ENCODE measurements at places on chromosomes 3 and 15.
A peak's percentile ranks its signal among the peaks of the same experiment; 100 is the strongest.

DNA sequence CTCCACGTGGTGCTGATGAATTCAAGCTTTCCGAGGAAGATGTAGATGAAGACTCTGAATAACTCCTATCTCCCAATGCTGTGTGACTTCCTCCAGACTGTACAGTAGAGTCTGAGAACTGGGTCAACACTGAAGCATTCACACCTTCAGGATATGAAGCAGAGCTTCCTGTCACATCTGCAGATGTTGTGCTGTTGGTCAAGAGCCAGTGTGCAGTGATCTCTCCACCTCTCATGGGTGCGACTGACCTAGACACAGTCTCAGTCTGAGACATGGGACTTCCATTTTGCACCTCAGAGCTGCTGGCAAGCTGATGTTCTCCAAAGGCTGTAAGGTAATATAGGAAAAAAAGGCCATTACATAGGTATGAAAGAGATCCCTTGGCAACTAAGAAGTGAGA is 36.5 kb downstream of the HEG1 start:
- no peak for DNase-seq

DNA sequence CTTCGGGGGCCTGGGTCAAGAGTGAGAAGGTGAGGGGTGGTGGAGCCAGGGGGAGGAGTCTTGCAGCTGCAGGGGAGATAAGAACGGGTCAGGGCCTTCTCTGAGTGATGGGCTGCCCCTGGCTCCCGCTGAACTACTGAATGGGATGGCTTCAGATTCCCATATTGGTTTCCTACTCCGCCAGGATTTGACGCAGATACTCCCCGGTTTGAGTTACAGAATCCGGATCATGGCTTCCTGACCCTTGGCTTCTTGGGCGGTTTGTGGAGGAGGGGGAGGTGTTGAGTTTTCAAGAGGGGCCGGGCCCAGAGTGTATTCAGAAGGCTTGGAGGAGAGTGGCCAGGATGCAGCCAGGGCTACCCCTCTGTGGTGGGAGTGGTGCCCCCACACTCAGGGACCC is 119.9 kb upstream of the ATP2B2 start:
- DNase-seq: no peak

DNA sequence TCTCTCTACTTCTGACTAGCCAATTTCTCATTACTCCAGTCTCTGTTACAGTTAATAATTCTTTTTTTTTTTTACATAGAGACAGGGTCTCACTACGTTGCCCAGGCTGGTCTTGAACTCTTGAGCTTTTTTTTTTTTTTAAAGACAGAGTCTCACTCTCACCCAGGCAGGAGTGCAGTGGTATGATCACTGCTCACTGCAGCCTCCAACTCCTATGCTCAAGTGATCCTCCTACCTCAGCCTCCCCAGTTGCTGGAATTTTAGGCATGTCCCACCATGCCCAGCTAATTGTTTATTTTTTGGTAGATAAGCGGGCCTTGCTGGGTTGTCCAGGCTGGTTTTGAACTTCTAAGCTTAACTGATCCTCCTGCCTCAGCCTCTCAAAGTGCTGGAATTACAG is 13.6 kb downstream of the IP6K1 start:
- DNase-seq: no peak

DNA sequence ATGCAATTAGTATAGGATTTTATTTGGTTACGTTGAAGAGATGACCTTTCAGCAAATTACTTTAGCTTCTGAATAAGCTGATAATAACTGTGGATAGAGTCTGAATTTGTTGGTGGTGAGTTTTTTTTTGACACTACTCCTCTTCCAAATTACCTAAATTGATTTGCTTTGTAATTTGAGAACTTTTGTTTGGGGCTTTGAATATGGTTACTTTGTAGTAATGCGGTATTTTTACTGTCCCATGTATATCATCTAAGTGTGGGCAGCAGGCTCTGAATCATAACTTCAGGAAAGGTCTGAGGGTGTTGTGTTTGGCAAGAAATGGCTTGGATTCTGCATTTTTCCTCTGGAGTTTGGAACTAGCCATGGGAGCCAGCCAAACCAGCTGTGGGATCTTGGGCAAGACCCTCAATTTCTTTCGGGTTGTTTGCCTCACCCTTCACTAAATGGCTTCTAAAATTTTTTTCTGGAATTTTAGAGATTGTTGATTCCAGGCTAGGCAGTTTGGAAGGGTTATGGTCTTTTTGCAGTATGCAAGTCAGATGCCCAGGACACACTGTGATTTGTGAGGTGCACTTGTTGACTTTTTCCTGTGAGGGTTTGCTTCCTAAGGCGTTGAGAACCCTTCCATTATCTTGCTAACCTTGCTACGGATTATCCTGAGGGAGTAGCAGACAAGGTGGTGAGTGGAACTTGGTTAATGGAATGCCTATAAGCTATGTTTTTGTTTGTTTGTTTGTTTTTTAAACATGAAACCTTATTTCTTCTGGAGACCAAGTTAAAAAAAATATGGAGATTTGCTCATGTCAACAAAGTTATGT is 10.4 kb downstream of the PTPRG start:
- peak; percentile 90 for DNase-seq

DNA sequence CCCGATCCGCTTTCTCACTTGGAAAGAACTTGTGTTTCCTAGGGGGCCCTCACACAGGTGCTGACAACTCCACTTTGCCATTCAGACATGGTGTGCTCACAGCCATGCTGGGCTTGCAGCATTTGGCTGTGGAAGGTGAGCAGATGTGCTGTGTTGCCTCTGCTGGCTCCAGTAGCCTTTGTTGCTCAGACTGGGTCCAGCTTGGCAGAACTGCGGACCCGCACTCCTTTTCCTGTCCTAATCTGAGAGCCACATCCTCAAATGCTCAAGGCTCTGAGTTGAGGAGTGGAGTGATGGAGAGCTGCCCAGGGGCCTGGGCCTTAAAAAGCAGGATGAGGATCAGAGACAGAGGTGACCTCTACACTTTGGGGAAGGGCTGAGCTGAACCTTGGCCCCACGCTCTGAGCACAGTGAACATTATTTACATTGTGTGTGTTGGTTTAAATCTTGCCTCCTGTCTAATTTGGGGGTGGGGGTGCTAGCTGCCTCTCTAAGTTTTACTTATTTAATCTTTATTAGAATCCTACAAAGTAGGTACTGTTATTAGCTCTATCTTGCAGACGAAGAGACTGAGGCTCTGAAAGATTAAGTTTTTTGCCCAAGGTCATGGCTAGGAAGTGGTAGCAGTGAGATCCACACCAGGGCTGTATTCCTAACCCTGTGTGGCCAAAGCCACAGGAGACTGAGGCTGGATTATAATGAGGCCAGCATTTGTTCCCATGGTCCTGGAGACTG is 17.2 kb downstream of the ACOX2 start:
- DNase-seq: no peak

GRCh38 chr3:103059432-103059831 is 624.6 kb downstream of the ZPLD1 start:
- DNase-seq: no peak

Measured in fibroblast of skin of right quadriceps (primary cell).